ENCODE measurements at places on chromosomes 1 and 21.

- no peak for DNase-seq
These were observed 47.1 kb upstream of the OLIG2 start for GRCh38 chr21:32978331-32979270.

GRCh38 chr1:98421085-98421435 lies 240.5 kb upstream of the SNX7 start:
- no peak for DNase-seq

- no peak for DNase-seq
These were observed 8.1 kb upstream of the F5 start for GRCh38 chr1:169594391-169594790.

GRCh38 chr1:203048086-203048485 lies 21.8 kb downstream of the PPFIA4 start:
- DNase-seq, result no peak

DNA sequence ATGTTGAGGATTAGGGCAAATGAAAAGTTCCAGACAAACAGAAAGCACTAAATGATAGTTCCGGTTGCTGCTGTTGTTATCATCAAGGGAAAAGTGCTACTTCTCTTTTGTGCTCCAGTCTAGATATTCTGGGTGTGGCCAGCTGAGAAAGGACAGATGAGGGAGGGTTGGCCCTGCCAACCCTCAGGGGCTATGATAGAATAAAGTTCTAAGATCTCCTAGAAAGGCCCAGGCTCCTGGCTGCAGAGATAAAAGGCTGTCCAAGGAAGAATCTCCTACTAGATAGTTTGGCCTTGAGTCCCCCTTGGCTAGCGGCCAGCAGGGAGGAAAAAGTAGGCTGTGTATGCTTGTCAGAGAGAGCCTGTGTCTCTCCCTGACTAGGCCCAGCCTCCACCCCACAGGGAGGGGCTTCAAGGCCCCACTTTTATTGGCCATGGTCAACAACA lies 31.5 kb downstream of the RIMS3 start:
- DNase-seq, result no peak

DNA sequence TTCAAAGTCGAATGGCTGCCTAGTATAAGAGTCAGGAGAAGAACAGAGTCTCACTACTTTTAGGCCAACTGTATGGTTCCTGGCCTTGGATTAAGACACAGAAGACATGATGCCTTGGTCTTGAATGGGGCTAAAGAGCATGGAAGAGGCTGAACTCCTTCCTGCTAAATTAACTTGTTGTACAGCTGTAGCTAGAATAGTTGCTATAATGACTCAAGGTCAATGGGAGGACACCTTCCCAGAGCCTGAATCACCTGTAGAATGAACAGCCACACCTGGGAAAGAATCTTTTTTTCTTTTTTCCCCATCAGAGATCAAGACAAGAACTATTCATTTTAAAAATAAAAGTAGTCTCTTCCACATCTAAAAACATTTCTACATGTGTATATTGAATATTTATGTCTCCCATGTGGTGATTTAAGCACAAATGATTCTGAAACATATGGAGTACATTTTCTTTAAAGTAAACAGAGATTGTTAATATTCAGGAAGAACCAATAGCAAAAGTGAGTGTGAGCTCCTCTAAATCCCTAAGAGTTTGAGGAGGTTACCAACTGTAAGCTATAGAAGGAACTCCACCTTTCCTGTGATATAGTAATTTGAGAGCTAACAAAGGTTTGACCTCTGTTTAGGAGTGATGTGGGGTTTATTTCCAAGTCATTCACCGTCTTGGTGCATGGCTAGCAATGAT lies 191.3 kb downstream of the TGFB2 start:
- DNase-seq, result no peak

- no peak for DNase-seq
These were observed 149.7 kb downstream of the LYPLAL1 start for GRCh38 chr1:219323426-219323825.

- DNase-seq, result no peak
These were observed 7.5 kb downstream of the LRRC3 start for GRCh38 chr21:44462834-44463200.

DNA sequence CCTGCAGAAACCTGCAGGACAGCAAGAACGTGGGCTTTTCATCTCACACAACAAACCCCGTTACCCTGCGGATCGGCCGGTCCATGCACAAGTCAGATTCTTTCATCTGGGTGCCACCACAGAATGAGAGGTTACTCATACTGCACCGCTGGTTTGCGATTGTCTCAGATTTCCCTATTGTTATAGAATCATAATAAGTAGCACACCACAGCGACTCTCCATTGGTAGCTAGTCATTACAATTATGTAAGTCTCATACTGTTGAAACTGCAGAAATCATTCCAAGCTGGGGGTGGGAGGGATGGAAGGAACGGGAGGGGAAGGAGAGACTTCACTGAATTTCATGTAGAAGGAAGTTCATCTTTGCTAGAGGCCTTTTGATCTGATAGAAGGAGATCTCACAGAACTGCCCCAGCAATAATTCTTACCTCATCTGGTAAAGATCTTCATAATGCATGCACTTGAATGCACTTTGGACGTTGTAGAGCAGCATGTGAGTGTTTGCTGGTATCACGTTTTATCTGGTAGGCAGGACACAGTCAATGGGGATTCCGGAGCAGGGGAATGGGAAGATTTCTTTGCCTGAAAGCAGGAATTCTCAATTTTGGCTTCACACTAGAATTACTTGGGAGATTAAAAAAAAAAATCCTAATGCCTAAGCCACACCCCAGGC lies 221.1 kb downstream of the KIF26B start:
- no peak for DNase-seq

GRCh38 chr1:87673748-87674147 lies 345.1 kb downstream of the LMO4 start:
- no peak for DNase-seq

GRCh38 chr1:119861547-119861946 lies 34.8 kb downstream of the ADAM30 start:
- DNase-seq, result no peak

DNA sequence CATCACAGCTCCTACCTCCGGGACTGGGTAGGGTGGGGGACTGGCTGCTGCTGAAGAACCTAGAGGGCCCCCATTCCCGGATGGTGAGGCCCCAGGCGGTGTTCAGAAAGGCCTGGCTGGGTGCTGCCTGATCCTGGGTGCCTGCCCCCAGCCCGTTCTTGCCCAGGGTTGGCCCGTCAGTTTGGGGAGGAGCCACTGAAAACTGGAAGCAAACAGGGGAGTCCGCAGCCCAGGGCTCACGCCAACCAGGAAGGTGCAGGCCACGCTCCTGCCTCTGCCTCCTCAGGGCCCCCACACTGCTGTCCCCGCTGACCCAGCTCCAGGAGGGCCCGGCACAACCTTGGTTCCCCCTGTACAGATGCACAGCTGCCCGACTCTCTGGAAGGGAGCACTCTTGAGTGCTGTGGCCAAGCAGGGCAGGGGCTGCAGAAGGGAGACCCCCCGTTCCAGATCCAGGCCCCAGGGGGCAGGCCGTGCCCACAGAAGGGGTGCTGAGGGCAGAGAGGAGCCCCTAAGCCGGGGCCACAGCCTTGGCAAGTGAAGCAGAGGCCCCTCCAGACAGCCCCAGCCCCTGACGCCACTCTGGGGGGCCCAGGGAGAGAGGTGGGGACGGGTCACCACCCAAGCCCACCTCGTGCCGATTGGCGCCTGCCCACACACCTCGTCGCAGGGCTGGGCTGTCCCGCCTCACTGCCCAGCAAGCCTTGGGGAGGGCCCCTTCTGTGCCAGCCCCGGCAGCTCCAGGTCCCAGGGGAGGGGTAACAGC lies 5.5 kb downstream of the C1QTNF12 start:
- no peak for DNase-seq

DNA sequence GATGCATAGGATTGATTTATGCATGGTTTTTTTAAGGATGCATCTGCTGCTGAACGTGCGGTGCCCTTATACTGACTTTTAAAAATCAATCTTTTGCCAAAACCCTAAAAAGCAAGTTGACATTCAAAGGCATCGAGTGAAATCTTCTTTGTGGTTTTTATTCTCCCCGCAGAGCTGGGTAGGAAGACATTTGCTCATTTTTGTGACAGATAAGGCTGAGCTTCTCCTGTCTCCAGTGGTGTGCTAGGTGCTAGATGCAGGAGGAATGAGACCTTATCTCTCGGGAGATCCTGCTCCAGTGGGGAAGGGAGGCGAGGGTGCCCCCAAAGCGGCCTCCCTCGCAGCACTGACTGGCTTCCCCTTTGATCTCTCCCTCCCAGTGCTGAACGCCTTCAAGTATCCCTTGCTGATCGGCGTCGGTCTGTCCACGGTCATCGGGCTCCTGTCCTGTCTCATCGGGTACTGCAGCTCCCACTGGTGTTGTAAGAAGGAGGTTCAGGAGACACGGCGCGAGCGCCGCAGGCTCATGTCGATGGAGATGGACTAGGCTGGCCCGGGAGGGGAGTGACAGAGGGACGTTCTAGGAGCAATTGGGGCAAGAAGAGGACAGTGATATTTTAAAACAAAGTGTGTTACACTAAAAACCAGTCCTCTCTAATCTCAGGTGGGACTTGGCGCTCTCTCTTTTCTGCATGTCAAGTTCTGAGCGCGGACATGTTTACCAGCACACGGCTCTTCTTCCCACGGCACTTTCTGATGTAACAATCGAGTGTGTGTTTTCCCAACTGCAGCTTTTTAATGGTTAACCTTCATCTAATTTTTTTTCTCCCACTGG lies 14.9 kb upstream of the CD101 start:
- DNase-seq, result no peak

DNA sequence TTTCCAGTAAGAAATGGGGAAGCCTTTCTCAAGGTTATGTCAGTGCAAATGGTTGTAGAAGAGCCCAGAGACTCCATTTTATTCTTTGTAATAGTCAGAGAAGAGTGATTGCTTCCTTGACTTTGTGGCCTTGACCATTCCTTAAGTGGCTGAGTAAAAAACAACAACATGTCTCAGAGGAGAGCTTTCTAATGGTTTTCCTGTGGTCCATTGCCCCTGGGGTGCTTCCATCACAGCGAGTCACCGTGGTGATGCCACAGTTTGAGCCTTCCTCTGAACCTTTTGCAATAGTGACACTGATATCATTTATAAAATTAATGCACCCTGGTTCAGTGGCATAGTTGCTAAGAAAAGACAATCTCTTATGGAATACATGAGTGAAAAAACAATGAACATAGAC lies 38.6 kb downstream of the PAPPA2 start:
- DNase-seq, result no peak

Data from activated CD8-positive, alpha-beta memory T cell treated with anti-CD3 and anti-CD28 coated beads for 1 hour (primary cell).